ENCODE measurements at places on chromosomes 13 and 19.

DNA sequence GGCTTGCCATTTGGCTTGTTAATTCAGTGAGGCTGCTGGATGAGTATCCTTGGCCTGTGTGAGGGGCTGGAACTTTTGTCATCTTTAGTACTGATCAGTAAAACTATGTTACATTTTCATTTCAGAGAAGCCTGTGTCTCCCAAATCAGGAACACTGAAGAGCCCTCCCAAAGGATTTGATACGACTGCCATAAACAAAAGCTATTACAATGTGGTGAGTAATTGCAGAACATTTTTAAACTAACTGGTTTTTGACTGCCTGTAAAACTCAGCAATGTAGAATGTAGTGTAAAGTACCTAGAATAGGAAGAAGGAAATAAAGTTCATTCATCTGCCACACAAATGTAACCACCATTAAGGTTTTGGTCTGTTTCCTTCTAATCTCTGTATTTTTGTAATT, 87.4 kb upstream of the TEX29 start:
- no peak for DNase-seq

DNA sequence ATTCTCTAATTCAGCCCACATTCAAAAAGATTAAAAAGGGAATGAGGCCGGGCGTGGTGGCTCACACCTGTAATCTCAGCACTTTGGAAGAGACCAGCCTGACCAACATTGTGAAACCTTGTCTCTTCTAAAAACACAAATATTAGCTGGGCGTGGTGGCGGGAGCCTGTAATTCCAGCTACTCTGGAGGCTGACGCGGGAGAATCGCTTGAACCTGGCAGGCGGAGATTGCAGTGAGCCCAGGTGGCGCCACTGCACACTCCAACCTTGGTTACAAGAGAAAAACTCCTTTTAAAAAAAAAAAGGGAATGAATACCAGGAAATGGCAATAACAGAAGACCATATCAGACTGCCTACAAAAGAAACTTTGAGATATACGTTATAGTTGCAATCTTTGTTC, 1244.5 kb downstream of the PCDH9 start:
- DNase-seq, result no peak

GRCh38 chr19:4371247-4372164, 28.1 kb downstream of the MPND start:
- DNase-seq, result no peak

DNA sequence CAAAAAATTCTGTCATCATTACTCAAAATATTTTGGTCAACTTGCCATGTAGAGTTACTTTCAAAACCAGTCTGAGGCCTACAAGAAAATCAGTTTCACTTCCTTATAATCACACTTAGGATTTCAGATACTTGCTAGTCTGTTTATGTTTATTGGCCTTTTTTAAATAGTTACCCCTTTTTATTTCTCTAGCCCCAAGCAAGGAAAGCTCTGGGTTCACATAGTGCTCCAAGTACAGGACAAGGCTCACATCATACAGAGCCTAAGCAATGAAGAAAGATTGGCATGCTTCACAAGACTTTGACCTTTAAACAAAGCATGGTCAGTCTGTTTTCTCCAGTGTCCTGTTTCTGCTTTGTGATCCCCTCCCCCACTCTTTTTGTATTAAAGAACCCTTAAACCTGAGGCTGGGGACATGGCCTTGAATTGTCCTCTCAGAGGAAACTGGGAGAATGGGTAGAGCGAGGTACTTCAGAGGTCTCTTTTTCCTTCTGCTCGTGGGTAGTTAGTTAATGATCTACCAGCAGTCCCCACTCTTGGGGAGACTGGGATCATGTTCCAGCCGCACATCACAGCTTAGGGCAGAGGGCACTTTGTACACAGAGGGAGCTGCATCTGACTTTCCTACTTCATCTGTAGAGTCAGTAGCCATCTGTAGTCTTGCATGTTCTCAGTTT, 30.7 kb downstream of the CEACAM1 start:
- DNase-seq, result no peak

GRCh38 chr19:45442778-45443461, 19.2 kb upstream of the ERCC1 start:
- DNase-seq, result no peak

DNA sequence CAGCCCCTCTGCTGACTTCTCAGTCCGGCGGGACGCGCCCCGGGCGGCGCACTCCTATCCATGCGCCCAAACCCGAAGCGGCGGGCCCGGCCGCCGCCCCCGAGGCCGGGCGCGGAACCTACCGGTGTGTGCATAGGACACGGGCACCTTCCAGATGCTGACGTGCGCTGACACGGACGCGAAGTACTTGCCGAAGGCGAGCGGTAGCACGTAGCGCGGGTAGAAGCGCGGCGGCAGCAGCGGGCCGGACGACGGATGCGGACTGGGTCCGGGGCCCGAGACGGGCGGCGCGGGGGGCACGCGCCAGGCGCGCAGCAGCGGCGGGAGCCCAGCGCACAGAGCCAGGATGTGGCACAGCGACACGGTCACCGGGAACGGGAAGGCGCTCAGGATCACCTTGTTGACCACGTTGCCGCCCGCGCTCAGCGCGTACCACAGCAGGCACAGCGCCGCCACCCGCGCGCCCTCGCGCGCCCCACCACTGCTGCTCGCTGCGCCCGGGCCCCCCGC, 338 bp downstream of the SLC35E1 start:
- DNase-seq, result no peak

- DNase-seq, result no peak
Observed at GRCh38 chr13:106061781-106062180, 473.7 kb downstream of the EFNB2 start.

- no peak for DNase-seq
Observed at GRCh38 chr19:677201-677600, 1.0 kb downstream of the FSTL3 start.

GRCh38 chr13:40318366-40318765, 348.1 kb downstream of the FOXO1 start:
- no peak for DNase-seq

GRCh38 chr13:79427265-79427664, 21.2 kb upstream of the RBM26 start:
- no peak for DNase-seq

GRCh38 chr19:6721773-6722172, 1.3 kb upstream of the C3 start:
- DNase-seq, result no peak

DNA sequence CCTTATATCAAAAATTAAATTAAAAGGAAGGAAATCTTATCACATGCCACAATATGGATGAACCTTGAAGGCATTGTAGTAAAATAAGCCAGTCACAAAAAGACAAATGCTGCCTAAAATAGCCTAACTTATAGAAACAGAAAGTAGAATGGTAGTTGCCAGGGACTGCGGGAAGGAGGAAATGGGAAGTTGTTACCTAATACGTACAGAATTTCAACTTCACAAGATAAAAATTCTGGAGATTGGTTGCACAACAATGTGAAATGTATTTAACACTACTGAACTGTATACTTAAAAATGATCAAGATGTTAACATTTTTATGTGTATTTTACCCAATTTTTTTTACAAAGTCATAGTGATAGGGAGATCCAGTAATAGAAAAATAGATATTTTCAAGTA, 10.2 kb upstream of the N4BP2L2 start:
- DNase-seq, result no peak
